ENCODE measurements at places on chromosomes 7 and 10. TPM values are rescaled to one million over a fixed set of nuclear protein-coding genes. Genes with fewer than 3 reads are reported as not detected.

The CUZD1 gene
- 2.6 TPM for total RNA-seq

The TSC22D4 gene
- 163 TPM for total RNA-seq

The SBDS gene
- 60.6 TPM for total RNA-seq

The IMPDH1 gene
- total RNA-seq, result 95.6 TPM

The OR13A1 gene
- not detected for total RNA-seq

The NEUROG3 gene
- total RNA-seq, result 0.78 TPM

The DGKI gene
- 2.0 TPM for total RNA-seq

The GSTO2 gene
- total RNA-seq, result 0.28 TPM

The CLRN3 gene
- not detected for total RNA-seq

The ANKRD26 gene
- 9.2 TPM for total RNA-seq

The SAMD8 gene
- 19.8 TPM for total RNA-seq

The GJD4 gene
- total RNA-seq, result 0.15 TPM

The HMX2 gene
- not detected for total RNA-seq

The VSIR gene
- total RNA-seq, result 27.9 TPM

The JCAD gene
- total RNA-seq, result not detected

The CTTNBP2 gene
- 0.40 TPM for total RNA-seq

The GFRA1 gene
- total RNA-seq, result not detected

The SPDYE5 gene
- total RNA-seq, result not detected

The WASHC2A gene
- total RNA-seq, result 38.4 TPM

The FANK1 gene
- total RNA-seq, result 4.7 TPM

The DRGX gene
- not detected for total RNA-seq

The CAV1 gene
- total RNA-seq, result 1.2 TPM

The KCNMA1 gene
- total RNA-seq, result 0.48 TPM

The C7orf57 gene
- 0.95 TPM for total RNA-seq

The BLNK gene
- total RNA-seq, result not detected

The RSPH10B2 gene
- total RNA-seq, result 0.95 TPM

The ASIC3 gene
- total RNA-seq, result 9.0 TPM

The CDC14C gene
- total RNA-seq, result not detected

The CD36 gene
- not detected for total RNA-seq

The FGF8 gene
- not detected for total RNA-seq

The GPR15LG gene
- total RNA-seq, result not detected

The PTEN gene
- total RNA-seq, result 64.2 TPM

The UTF1 gene
- total RNA-seq, result not detected

Measured in activated T-helper 17 cell treated with anti-CD3 and anti-CD28 coated beads, Interleukin-2, amount 50 U/mL, for 72 hours (primary cell).